ENCODE measurements at places on chromosomes 5 and 9.

GRCh38 chr5:115325296-115325959 lies 29.0 kb upstream of the CCDC112 start:
- no peak for DNase-seq

DNA sequence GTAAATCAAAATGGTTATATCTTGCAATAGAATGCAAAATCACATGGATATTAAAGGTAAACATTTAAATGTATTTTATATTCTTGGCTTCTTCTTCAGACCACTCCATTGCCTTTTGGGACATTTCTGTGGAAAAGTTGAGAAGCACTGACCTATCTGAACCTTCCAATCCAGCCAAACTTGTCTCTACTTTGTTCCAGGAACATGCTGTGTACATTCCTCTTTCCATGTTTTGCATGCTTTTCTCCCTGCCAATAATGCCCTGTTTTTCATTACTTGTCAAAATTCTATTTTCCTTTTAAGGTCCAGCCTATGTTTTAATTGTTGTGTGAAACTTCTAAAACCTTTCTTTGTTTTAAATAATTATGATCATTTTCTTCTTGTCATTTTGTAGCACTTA lies 28.3 kb downstream of the JAK2 start:
- DNase-seq, result no peak

DNA sequence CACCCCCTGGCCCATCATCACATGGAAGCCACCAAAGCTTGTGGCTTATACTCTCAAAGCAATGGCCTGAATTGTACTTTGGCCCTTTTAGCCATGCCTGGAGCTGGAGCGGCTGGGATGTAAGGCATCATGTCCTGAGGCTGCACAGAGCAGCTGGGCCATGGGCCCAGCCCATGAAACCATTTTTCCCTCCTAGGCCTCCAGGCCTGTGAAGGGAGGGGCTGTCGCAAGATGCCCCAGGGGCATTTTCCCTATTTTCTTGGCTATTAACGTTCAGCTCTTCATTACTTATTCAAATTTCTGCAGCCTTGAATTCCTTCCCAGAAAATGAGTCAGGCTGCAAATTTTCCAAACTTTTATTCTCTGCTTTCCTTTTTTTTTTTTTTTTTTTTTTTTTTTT lies 27.7 kb downstream of the FST start:
- no peak for DNase-seq

GRCh38 chr5:27315363-27316270 lies 277.2 kb upstream of the CDH9 start:
- DNase-seq, result no peak

DNA sequence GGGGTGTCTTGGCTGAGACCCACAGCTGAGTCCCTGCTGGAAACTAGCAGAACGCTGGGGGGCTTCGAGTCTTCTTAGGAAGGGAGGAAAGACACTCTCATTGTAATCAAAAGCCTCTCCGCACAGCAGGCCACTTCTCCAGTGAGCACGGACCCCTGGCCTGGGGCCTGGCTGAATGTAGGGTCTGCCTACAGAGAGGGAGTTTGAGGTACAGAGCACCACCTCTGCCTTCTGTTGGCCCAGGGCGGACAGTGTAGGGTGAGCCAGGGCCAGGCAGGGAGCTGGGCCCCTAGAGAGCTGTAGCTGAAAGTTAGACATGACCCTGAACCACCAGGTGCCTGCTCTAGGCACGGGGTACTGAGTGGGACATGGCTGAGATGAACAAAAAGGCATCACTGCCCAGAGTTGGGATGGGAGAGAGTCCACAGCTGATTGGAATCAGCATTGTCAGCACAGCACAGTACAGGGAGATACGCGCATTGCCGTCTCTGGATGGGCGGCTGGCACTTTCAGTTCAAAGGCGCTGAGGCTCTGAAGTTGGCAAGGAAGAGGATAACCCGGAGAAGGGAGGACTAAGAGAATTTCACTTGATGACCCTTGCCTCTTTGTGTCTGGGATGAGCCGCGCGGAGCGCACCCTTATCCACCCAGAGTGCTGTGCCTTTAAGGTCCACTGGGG lies 363 bp upstream of the SLC25A48 start:
- no peak for DNase-seq

DNA sequence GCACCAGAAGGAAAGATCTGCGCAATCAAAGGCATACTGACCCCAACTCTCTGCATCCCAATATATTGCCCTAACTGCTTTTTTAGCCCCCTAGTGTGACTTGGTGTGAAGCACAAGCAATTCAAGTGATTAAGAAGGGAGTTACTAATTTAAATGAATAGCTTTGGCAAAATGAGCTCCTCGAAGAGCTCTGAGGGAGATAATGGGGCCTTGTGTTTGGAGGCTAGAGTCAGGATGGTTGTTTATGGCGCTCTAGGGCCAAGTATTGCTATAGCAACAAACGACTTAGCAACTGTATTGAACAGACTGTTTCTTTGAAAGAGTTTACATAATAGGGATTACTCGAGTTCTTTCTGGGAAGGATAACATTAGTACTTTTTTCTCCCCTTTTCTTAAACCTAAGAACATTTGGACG lies 11.5 kb upstream of the C5orf58 start:
- DNase-seq, result no peak

- DNase-seq, result no peak
Measured at GRCh38 chr5:140043508-140043872, 391 bp upstream of the NRG2 start.

All from T-helper 2 cell (primary cell).